ENCODE measurements at places on chromosomes 4 and X.

- no peak for DNase-seq
Measured at GRCh38 chr4:184283659-184284335, 66.1 kb upstream of the ENPP6 start.

GRCh38 chr4:159966746-159967145, 863.9 kb downstream of the RAPGEF2 start:
- no peak for DNase-seq

DNA sequence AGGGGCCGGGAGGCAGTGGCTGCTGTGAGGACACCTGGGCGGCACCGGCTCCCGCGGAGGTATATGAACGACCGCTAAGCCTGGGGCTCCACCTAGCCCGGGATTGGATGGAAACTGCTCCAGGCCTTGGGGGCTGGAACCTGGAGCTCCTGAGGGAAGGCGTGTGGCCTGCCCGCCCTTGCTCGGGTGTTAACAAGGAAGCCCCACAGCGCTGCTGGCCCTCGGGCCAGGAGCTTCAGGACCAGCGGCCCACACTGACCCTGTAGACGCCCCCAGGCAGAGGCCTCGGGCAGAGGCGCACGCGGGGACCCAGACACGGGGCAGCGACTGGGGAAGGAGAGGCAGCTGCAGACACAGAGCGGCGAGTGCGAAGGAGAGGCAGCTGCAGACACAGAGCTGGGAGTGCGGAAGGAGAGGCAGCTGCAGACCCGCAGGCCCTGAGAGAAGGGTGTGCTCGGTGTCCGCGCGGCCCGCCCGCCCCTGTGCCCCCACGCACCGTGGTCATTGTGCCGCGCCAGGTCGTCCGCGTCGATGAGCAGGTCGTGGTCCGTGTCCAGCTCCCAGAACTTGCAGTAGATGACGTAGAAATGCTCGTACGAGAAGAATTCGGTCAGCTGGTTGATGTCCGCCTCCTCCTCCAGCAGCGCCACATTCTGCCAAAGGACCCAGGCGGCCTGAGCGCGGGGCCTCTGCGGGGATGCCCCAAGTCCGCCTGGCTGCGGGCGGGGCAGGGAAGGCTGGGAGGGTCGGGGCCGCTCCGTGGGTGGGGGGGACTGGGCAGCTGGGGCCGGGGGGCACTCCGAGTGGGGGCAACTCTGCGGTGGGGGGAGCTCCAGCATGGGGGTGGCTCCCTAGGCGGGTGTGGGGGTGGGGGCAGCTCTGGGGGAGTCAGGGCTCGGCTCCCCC, 26.7 kb upstream of the GTPBP6 start:
- DNase-seq = no peak

DNA sequence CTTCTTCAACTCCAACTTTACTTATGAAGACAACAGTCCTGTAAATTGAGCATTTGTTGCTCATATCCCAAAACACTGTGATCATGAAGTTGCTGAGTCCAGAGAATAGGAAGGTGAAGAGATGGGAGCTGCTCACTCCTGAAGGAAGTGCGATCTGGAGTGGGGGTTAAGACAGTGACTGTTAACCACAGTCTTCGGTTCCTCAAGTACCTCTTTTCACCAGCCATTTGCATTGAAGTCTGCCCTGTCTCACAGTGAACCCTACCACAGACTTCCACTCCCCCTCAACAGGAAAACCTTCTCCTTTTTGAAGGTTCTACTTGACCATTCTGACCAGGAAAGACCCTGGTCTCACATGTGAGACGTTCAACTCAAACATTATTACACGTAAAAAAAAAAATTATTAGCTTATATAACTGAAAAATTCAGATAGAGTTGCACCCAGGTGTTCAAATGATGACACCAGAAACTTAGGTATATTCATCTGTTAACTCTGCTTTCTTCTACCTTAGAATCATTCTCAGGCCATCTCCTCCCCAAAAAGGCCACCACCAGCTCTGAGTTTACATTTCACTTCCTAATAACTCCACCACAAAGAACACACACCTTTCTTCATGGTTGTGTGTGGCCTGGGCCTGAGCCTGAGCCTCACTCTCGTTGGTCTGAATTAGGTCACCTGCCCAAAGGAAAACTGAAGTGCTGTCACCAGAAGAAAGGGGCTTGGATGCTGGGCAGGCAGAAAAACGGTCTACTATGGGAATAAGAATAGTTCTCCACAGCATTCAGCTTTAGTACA, 199.2 kb downstream of the DCTD start:
- DNase-seq = no peak

GRCh38 chr4:123844374-123844773, 447.8 kb downstream of the SPRY1 start:
- DNase-seq = no peak

- no peak for DNase-seq
Measured at GRCh38 chrX:22141047-22141730, 109.1 kb downstream of the PHEX start.

DNA sequence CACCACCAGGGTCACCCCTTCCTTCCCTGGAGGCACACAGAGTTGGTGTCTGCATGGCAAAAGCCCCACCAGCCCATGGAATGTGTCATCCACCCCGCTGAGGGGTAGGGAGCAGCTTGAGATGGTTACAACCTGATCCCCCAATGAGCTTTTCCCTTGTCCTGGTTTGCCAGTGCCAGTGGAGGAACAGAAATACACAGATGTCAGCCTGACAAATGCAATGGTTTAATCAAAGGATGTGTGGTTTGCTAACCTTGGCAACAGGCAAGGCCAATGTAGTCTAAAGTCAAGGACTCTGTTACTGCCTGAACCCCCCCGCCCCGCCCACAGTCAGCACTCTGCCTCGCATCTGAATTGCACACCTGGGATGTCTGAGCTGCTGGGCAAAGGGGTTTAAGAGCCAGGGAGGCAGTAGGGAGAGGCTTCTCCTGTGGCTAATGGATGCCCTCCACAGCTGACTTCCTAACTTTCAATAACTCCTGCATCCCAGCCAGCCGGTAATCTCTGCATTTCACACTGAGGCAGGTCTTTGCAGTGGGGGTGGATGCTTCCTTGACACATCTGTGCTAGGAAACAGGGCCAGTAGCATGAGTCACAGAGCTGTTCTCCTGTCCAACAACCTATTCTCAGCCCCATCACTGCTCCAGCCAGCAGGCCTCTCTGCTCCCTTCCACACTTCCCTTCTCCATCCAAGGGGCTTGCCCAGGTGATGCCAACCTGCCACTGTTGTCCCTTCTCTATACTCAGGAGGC, 137.5 kb downstream of the AMMECR1 start:
- no peak for DNase-seq

GRCh38 chr4:110046588-110047049, 133.9 kb downstream of the EGF start:
- DNase-seq = no peak

- no peak for DNase-seq
Measured at GRCh38 chrX:69808375-69808774, 192.5 kb downstream of the EDA start.

DNA sequence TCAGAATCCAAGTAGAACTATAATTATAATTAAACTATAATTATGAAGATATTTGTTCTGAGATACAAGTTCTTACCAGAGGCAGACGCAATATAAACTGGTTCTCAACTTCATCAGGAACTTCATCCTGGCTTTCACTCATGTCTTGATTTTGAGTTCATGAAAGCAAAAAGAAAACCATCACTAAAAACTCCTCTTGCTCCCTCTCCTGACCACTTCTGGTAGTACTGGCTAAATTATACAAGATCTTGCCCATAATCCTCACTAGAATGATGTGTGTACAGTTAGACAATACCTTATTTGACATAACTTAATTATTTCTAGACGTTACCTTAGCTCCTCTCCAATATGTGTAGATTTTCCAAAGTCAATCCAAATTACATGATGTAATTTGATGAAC, 3.7 kb downstream of the TAF7L start:
- DNase-seq = no peak

- DNase-seq = no peak
Measured at GRCh38 chr4:75612306-75612705, 18.0 kb downstream of the CDKL2 start.

DNA sequence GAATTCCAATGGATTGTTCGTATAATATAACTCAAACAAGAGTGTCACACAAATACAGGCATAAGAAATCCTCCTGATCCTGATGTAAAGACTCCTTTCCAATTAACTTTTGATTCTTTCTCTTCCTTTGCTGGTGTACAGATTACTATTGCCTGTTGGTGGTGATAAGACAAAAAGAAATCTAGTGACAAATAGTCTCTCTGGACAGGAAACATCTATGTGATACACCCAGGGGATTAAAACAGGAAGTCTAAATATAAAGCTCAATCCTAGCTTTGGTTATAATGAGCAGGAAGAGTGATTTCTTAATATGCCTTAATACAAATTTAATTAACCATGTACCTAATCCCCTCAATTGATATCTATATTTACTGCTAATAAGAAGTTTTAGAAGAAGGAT, 45.1 kb downstream of the ARHGEF6 start:
- no peak for DNase-seq

GRCh38 chr4:7126981-7127380, 59.1 kb upstream of the GRPEL1 start:
- no peak for DNase-seq

DNA sequence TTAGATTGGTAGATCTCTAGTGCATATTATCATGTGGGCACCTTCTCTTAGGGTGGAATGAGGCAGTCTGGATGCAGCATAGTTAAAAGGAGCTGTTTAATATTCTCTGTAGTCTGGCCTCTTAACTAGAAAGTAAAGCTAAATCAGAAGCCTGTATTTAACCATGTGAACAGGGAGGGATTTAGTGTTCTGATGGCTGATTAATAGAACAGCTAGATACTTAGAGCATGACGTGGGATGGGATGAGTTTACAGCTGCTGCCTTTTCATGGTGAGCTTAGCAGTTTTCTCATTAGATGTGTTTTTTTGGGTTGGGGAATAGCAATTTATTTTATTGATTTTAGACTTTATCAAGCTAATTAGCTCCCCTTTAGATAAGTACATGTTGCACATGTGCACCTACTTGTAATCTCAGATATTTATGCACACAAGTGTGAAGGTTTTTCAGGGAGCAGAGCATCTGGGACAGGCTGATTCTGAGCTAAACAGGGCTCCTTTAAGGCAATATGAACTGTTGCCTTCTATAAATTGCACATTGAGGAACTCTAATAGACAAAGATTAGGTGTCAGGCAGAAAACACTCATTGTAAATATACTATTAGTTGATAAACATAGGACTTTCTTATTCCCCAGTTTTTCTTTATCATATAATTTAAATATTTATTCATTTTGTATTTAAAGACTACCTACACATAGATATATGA, 34.1 kb downstream of the YIPF6 start:
- no peak for DNase-seq

DNA sequence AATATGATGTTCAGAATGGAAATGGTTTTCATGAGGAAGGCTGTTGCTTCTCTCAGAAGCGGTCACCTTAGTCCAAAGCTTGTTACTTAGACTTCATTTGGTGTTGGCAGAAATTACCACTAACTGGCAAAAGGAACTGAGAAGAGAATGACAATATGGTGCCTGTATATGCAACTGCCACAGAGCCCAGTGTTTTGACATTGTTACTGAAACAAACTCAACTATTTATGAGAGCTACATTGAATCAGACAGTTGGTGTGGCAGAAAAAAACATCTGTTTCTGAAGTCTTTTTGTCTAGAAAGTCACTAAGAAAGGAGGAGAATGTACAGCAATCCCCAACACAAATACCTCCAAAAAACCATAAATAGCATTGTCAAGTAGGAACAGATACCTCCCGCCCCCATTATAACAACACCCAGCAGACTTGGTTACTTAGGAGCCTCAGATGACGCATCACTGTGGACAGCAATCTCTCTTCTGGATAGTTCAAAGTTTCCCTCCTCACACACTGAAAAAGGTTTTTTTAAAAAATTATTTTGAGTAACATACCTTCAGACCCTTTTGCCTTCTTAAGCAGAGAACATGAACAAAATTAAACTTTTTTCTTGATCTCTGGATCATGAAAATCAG, 92.2 kb downstream of the MAML3 start:
- DNase-seq = no peak

- DNase-seq = no peak
Measured at GRCh38 chrX:38166478-38167083, 54.1 kb downstream of the SRPX start.

GRCh38 chr4:161991811-161992210, 172.0 kb downstream of the FSTL5 start:
- DNase-seq = no peak

DNA sequence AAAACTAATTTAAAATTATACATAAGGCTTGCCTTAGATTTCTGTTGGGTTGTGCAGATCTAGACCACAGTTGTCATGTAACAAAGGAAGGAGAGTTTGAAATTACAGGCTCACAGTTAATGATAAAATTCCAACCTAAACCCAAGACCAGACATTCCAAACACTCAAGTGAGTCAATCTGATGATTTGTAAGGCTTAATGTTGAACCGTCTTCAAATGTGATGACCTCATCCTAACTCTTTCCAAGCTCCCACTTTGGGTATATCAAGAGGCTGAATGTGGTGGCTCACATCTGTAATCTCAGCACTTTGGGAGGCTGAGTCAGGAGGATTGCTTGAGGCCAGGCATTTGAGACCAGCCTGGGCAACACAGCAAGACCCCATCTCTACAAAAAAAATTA, 149.2 kb downstream of the TBL1X start:
- DNase-seq = no peak

GRCh38 chr4:187668526-187669082, 327.0 kb upstream of the ZFP42 start:
- no peak for DNase-seq

GRCh38 chr4:167452922-167453430, 218.7 kb upstream of the SPOCK3 start:
- no peak for DNase-seq

DNA sequence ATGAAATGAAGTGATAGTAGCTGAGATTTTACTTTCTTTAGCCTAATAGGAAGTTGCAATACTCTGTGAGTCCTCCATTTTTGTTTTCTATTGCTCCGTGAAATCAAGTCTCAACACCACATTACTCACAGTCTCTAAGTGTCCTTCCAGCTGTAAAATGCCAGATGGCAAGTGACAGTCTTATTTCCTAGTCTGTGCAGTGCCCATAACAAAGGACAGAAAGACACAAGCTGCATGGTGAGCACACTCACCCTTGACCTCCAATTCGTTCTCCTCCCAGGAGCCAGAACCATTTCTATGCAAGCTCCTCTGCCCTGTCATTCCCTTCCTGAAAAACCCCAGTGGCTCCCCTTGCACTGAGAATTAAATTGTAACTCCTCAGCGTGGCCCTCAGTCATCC, 101.6 kb downstream of the PARM1 start:
- DNase-seq = no peak

DNA sequence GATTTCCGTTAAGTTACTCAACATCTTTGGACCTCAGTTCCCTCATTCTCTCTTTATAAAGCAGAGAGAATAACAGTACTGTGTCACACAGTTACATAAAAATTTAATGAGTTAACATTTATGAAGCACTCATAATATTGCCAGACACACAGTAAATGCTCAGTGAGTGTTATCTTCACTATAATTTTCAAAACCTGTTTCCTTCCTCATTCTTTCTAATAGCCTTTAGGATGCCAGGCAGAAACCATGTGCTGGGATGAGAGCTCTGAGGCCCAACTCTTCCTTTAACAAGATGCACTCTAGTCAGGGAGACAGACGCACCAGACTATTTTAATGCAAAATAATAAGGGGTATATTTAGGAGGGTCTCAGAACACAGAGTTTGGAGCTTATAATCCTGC, 208.2 kb downstream of the STK32B start:
- no peak for DNase-seq
